Epithelial cell of prostate (primary cell): ENCODE measurements at places on chromosomes 6 and 20.
A peak's percentile ranks its signal among the peaks of the same experiment; 100 is the strongest.

DNA sequence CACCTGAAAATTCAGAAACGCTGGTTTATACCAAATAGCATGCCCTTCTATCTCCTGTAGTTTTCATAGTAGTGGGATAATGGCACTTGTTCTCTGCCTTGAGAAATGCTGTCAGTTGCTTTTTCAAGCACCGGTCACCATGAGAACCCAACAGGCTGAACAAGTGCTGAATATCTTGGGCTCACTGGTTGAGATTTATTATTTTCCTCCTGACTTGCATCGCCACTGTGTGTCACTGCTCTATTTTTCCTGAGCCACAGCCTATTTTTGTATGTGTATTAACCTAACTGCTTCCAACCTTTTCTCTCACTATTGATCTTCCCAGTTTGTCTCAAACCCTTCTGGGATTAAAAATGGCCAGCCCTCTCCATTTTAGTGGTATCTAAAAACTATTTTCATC is 71.9 kb downstream of the OPN5 start:
- no peak for DNase-seq

DNA sequence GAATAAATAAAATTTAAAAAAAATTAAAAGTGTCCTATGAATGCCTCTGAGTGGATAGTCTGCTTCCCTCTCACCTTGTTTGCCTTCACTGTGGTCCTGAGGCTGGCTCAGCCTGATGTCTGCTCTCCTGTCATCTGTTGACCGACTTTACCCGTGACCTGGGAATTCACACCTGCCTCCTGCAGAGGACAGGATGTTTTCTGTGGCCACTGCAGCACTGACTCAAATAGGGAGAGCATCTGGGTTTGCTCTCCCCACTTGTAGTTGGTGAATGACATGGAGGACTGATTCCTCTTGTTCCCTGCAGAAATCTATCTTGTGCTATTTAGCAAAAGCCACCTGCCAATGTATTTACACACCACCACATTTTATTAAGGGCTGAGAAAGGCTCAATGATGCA is 52.4 kb upstream of the ERVFRD-1 start:
- no peak for DNase-seq

- no peak for DNase-seq
Observed at GRCh38 chr20:35005463-35005961, 49.8 kb downstream of the MYH7B start.

GRCh38 chr6:30071081-30071818 is 4.3 kb downstream of the PPP1R11 start:
- no peak for DNase-seq

DNA sequence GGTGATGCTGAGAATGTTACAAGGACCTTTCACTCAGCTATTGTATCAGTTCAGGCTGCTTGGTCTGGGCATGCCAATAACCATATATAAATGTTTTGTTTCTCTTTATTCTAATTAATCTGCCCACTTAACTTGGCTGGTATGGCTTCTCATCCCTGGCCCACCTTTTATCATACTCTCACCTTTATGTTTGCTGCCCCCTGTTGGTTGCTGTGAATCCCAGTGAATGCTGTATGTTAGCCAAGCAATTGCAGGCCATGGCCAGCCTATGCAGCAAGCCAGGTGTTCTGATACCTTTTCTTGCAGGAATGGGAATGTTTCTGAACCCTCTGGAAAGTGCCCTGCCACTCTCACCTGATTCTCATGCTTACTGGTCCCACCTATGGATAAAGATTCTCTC is 54.6 kb downstream of the PCSK2 start:
- DNase-seq, result no peak

- DNase-seq, result no peak
Observed at GRCh38 chr20:61846074-61846473, 219.6 kb downstream of the TAF4 start.

DNA sequence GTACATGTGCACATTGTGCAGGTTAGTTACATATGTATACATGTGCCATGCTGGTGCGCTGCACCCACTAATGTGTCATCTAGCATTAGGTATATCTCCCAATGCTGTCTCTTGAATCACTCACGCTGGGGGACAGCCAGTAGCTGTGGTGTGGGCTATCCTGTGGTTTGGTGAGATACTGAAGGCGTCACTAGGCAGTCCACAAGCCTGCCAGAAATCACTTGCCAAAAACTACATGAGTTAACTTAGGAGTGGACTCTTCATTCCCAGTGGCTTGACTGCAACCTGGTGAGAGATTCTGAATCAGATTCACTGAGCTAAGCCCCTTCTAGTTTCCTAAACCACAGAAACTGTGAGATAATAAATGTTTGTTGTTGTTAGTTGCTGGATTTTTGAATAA is 191.3 kb downstream of the TSHZ2 start:
- peak; percentile 34 for DNase-seq

GRCh38 chr6:91081452-91082067 is 494.7 kb upstream of the MAP3K7 start:
- peak; percentile 5 for DNase-seq

DNA sequence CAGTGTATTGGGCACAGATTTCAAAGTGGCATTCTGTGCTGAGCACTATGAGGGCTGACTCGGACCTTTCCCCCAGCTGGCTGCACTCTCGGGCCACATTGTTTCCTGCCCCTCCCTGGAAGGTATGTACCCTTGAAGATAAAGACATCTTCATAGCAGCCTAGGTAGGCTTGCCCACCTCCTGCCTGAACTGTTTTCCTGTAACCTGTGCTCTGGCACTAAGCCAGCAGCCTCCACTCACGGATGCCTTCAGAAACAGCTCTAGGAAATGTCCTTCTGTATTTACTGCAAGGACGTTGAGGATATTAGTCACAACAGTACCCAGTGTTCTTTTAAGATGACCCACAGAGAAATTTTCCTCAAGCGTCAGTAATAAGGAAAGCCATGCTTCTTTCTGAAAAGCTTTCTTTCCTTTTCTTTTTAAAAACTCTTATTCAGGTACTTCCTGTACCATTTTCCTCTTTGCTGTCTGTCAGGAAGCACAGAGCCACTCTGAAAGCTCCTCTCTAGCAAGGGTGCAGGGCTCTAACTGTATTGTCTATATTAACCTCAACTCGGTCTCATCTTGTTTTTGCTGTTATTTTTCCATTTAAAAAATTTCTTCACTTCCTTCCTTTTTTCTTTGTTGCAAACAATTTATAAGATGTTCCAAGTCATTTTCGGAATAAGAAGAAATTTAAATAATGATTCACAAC is 43.5 kb downstream of the TTI1 start:
- no peak for DNase-seq

- no peak for DNase-seq
Observed at GRCh38 chr20:32742322-32743236, 688 bp downstream of the COMMD7 start.

DNA sequence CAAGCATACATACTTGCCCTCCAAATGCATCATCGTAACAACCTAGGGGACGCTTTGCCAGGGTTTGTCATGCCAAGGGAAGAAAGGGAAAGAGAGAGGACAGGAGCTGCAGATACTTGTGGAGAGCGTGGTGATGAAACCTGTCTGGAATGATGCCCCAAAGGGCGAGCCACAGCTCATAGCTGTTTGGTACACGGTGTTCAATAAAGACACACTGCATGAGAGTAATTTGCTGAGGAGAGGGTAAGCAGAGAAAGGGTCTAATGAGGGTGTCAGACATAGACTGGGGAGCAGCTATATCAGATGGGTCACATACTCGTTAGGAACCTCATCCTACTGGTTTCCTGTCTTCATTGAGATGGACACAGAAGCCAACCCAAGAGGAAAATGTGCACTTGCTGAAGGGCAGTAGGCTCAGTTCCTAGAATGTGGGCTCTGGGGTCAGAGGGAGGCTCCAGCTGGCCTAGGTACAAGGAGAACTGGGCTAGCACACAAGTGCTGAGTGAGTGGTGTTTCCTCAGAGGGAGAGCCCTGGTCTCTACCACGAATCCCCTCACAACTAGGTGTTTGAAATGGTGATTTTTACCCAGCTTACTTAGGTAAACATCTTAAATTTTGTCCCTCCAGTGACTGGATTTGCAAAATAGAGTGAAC is 5.2 kb upstream of the FOXO3 start:
- DNase-seq, result no peak

GRCh38 chr6:79421707-79422484 is 115.3 kb downstream of the LCA5 start:
- peak; percentile 52 for DNase-seq

DNA sequence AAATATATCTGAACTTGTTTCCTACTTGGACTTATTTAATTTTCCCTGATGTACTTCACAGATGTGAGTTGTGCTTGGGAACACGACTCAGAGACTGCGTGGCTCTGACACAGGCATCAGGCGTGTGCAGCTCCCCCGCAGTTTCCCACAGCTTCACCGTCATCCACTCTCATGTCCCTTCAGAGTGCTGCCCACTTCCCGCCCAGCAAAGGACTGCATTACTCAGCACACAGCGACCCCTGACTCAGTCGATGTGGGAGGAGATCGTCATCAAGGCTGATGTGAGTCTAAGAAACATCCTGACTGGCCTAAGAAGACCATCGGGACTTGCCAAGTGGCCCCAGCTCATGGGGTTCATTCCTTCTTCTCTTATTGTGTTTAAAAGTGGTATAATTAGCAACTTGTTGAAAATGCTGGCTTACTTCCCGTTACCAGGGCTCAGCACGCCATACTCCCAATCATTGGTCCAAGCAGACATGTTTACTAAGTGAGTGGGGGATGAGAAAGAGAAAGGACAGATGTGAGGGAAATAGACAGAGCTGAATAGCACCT is 539.4 kb upstream of the JARID2 start:
- DNase-seq, result peak; percentile 97

GRCh38 chr6:11563793-11564192 is 26.2 kb downstream of the TMEM170B start:
- DNase-seq, result no peak

DNA sequence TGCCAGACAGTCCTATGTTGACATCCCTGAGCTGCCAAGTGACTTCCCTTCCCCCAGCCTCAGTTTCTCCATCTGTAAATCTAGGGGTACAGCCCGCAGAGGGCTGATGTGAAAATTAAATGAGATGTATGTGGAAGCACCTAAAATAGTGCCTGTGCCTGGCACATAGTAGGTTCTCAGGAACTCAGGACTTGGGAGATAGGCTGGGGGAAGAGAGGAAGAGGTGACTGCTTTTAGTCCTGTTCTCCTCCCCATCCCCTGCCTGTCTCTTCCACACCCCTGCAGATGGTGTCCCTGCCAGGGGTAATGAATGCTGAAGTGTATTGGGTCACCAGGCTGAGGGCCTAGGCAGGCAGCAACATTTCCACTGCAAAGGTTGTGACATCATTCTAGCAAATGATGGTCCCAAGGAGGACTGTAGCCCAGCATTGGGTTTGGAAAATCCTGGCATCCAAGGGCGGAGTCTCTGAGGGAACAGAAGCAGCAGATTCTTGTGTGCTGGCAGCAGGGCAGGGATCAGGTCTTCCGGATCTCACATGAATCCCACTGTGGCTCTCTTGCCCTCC is 1.8 kb downstream of the SNPH start:
- DNase-seq, result no peak

DNA sequence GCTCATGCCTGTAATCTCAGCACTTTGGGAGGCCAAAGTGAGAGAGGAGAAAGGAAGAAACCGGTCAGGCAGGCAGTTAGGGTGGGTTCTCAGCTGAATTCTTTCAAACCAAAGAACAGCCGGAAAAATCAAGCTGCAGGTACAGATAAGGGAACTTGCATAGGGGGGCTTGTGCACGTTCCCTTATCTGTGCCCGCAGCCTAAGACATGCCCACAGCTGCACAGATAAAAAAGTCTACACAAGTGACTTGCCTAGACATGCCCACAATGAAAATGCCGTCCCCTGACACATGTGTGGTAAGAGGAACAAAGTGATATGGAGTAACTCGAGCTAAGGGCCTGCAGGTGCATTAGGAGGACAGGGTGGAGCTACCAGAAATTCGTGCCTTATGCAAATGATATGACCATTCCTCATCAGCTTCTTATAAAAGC is 175.8 kb upstream of the SALL4 start:
- DNase-seq, result no peak

DNA sequence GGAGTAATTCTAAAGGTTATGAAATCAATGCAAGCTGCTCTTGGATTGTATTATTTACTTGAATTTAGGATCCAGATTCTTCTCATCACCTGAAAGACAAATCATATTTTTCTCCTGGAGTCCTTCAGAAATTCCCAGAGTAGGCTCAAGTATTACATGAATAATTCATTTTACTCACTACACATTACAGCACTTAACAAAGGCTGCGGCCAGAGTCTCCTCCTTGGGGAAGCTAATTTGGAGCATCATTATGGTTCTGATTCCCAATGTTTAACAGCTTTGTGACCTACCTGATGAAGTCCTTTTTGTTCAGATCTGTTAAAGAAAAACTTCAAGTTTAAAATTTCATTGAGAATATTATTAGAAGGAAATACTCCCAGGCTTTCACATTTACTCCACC is 28.7 kb downstream of the GRIK2 start:
- no peak for DNase-seq

- DNase-seq, result no peak
Observed at GRCh38 chr6:79613912-79614311, 17.2 kb upstream of the SH3BGRL2 start.

DNA sequence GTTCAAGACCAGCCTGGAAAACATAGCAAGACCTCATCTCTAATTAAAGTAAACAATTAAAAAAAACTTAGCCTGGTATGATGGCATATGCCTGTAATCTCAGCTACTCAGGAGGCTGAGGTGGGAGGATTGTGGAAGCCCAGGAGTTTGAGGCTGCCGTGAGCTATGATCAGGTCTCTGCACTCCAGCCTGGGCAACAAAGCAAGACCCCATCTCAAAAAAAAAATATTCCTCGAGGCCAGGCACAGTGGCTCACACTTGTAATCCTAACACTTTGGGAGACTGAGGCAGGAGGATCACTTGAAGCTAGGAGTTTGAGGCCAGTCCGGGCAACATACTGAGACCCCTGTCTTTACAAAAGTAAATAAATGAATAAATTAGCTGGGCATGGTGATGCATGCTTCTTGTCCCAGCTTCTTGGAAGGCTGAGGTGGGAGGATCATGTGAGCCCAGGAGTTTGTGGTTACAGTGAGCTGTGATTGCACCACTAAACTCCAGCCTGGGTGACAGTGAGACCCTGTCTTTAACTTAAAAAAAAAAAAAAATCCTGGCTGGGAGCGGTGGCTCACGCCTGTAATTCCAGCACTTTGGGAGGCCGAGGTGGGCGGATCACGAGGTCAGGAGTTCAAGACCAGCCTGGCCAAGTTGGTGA is 9.3 kb upstream of the C2 start:
- DNase-seq, result no peak

DNA sequence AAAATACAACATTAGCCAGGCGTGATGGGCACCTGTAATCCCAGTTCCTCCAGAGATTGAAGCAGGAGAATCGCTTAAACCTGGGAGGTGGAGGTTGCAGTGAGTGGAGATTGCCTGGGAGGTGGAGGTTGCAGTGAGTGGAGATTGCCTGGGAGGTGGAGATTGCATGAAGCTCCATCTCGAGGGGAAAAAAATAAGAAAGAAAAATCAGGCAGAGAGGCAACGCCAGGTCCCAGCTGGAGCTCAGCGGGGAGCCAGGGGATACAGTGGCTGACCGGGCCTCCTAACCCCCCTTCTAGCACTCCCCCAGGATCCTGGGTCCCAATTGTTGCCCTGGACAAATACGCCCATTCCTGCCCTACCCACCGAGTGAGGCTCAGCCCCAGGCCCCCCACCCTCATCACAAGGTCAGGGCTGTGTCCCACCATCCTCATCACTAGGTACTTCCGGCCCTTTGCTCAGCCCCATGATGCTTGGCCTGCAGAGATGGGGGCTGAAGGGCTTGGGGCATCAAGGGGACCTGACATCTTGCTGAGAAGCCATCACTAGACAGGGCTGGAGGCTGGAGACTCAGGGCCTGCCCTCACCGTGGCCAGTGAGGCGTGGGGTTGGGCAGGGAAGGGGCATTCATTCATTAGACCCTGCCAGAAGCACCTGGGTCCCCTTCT is 1.9 kb downstream of the OGFR start:
- no peak for DNase-seq
